Fibroblast of villous mesenchyme (primary cell): ENCODE measurements at places on chromosomes 5 and 9. TPM values are rescaled to one million over a fixed set of nuclear protein-coding genes. Genes with fewer than 3 reads are reported as not detected.

Gene GRM6
- not detected in 2 replicates for total RNA-seq

Gene CAMK4
- 1.3 and 3.2 TPM in 2 replicates for total RNA-seq

Gene PDZD2
- 0.97 and 2.6 TPM in 2 replicates for total RNA-seq

Gene ANXA2R
- 2.9 and 3.9 TPM in 2 replicates for total RNA-seq

Gene SLC45A2
- total RNA-seq, result under 0.01 TPM in 1 of 2 replicates, not detected in the other

Gene GPRIN1
- total RNA-seq, result 2.6 and 3.5 TPM in 2 replicates

Gene ZNF189
- total RNA-seq, result 16.4 and 23.7 TPM in 2 replicates

Gene DRD1
- total RNA-seq, result under 0.01 TPM in 2 replicates
